ENCODE measurements at places on chromosomes 2 and 18. TPM values are rescaled to one million over a fixed set of nuclear protein-coding genes. Genes with fewer than 3 reads are reported as not detected.

- no peak for DNase-seq
Measured at GRCh38 chr2:104595576-104595975, 258.3 kb upstream of the POU3F3 start.

DNA sequence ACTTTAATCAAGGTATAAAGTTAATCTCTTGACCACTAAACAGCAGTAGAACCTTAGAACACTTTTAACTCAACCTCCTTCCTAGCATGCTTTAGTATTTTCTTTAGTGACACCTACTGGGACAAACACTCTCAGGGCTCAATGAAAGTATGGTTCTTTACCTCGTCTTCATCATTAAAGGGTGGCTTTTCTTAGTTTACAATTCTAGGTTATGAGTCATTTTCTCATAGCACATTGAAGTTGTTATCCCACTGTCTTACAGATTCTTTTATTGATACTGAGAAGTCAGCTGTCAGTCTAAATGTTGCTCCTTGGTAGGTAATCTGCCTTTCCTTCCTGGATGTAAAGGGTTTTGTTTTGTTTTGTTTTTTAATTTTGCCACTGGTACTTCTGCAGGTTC is 38.0 kb downstream of the SIGLEC15 start:
- DNase-seq = no peak

CCDC148 gene
- 1.2 TPM for total RNA-seq

ALPP gene
- not detected for total RNA-seq

TTN gene
- 385 TPM for total RNA-seq

- no peak for DNase-seq
Measured at GRCh38 chr18:11857177-11857887, 6.1 kb downstream of the CHMP1B start.

DNA sequence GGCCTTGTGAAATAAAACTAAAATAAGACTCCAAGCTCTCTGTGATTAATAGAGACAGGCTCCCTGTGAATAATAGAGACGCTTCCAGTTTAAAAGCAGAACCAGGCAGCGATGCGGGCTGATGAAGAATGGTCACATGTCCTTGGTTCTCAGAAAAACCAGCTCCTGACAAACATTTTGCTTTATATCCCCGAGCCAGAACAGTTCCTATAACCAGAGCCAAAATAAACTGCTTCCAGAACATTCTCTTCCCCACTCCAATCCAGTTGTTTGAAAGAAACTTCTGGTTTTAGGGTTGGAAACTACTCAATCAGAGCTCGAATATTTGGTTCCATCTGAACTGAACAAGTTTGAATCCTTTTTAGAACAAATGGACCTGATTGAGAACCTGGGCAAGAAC is 213.7 kb downstream of the TSN start:
- no peak for DNase-seq

DNA sequence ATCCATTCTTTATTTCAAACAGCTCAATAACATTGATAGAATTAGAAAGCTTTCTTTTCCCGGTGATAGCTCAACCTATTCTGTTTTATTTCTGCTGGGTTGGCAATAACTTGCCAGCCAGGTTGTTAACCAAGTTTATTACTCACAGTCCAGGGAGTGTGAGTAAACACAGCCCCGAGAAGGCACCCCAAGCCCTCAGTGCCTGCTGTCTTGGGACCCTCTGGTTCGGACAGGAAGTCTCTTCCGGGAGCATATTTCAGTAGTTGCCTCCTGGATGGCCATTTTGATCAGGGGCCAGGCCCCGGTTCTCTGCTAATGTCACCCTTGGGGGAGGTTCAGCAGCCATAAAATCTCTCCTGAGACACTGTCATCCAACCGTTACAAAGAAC is 176.8 kb downstream of the INO80D start:
- DNase-seq = no peak

CHAC2 gene
- total RNA-seq = 1.4 TPM

- no peak for DNase-seq
Measured at GRCh38 chr2:76415821-76416220, 705.1 kb upstream of the GCFC2 start.

GRCh38 chr2:78162202-78162601 is 640.0 kb upstream of the LRRTM4 start:
- no peak for DNase-seq

GRCh38 chr2:99255491-99256318 is at the start of gene LYG2:
Gene LYG2 (minus strand): TSS chr2:99255666. CDS start chr2:99254260, 1,406 bp downstream.
- DNase-seq = no peak

DNA sequence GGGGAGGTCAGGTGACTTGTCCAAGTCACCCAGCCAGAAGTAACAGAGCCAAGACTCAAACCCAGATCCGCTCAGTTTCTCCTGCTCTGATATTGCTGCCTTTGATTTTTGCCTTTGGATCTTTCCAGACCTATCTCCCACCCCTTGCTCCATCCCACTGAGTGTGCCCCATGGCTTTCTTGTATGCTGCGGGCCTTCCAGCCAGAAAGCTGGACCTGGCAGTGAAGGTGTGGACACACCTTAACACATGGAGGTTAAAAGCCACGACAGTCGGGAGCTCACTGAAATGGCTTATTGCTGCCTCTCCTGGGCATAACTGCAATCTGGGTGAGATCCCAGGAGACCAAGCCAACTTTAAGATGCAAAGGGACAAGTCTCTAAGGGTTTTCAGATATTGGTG is 86.7 kb downstream of the LONRF2 start:
- DNase-seq = no peak

DNA sequence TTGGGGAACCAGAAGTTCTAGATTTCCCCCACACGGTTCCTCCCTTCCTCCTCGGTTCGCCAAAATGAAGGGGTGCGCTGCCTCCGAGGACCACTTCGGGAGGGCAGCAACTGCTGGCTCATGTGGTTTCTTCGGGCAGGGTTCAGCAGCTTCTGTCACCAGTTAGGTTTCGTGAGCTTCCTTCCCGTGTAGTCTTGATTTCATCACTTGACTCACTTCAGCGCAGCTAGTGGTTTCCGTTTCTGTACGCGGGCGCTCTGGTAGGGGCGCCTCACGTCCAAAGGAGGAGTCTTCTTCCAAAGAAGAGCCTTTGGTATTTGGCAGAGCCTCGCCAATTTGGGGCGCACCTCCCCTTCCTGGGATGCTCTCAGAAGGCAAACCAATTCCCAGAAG is 485 bp upstream of the GALNT3 start:
- no peak for DNase-seq

Data from skin of body (tissue), 3 donors.